ENCODE measurements at places on chromosomes 5 and 9.

DNA sequence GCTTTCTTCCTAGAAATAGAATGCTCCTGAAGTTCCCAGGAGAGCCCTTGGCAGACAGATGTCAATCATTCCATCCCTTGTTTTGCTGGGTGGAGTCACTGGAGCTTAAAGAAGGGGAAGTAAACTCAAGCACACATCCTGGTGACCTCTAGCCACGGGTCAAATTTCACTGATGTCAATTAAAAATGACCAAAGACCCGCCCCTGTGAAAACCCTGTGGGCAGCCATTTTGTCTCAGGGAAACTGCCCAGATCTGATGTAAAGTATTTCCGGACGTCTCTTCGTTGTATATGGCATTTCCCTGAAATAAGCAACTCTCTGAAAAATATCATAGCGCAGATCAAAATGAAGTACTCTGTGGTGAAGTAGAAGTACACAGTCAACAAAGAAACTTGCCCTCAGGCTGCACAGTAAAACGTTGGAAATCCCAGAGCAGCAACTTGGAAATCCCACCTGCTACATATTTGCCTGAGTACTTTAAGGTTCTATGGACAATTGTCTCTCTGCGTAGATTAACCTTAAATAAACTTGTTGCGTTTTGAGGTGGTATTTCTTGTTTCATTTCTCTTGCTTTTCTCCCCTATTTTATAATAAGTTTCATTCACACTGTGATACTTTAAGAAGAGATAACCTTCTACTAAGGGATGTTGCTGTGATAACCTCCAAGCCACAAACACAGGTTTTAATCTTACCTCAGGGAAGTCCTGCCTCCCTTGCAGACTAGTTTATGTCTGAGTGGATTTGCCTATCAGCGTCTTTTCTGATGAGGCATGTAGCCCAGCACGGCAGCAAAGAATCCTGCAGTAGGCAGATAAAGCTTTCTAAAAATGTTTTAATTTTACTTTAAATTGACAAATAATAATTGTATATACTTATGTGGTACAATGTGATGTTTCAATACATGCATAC, 60.9 kb upstream of the PIP5K1B start:
- no peak for DNase-seq

DNA sequence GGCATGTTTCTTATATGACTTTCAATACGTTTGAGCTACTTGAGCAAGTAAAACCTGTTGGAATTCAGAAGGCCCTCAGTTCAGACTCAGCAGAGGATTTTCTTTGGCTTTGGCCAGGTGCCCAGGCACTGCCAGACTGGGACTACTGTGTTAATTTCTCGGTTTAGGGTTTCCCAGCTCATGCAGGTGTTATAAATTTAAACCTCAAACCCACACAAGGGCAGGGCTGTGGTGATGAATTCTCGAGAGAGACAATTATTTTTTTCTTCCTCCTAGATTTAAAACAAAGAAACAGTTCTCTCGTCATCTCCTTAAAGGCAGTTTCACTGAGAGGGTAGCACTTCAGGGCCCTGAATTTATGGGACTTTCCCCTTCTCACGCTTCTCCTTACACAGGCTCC, 406.0 kb upstream of the PIK3R1 start:
- no peak for DNase-seq

DNA sequence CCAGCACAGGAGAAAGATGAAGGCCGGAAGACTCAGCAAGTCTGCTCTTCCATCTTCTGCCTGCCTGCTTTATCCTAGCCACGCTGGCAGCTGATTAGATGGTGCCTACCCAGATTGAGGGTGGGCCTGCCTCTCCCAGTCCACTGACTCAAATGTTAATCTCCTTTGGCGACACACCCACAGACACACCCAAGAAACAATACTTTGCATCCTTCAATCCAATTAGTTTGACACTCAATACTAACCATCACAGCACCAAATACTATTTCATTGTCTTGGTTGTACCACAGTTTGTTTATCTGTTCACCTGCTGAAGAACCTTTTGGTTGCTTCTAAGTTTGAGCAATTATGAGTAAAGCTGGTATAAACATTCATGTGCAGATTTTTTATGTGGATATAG, 23.7 kb downstream of the SMIM32 start:
- no peak for DNase-seq

DNA sequence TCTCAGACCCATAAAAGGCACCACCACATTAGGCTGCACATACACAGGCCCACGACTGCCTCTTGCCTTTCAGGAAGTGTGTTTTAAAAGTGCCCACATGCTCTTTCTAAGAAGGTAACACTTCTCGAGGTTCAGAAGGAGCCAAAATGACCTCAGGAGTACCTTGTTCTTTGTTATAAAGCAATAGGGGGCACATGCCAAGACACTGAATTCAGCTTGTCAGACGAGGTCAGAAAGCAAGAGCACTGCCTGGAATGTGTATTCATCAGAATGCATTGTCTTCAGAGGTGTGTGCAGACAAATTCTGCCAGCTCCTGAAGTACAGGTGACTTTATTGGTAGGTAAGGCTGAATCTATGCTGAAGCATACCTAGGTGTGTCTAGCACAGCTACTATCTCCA, 114.5 kb upstream of the IRX1 start:
- no peak for DNase-seq

DNA sequence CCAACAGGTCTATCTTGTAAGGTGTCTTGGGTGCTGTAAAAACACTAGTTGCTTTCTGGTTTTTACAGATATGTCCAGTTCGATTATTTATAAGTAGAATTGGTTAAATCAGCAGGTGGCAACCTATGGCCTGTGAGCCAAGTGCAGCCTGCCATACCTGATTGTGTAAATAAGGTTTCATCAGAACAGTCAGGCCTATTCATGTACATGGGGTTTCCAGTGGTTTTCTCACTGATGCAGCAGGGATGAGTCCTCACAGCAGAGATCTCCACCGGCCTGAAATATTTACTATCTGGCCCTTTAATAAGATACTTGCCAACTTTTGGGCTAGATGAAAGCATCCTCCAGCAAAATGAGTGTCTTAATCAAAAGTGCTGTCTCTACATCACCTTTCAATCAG, 132.9 kb upstream of the ICE1 start:
- no peak for DNase-seq

- DNase-seq, result no peak
These were observed 449 bp upstream of the PCSK5 start for GRCh38 chr9:75889977-75890471.

DNA sequence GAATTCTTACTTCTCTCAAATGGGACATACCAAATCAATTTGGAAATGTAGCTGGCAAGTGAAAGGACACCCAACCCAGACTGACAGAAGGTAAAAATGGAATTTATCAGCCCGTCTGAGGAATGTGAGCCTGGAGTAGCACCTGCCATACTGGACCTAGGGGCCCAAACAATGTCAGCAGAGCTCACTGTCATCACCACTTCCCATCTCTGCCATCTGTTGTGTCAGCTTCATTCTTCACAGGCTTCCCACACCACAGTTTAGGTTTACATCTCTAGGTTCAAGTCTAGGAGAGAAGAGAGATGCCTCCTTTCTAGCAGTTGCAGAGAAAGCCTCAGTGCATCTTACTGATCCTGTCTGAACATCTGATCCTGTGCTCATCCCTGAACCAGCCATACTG, 222.4 kb downstream of the DOCK8 start:
- DNase-seq, result no peak

- no peak for DNase-seq
These were observed 40.2 kb downstream of the RXRA start for GRCh38 chr9:134366223-134367031.

DNA sequence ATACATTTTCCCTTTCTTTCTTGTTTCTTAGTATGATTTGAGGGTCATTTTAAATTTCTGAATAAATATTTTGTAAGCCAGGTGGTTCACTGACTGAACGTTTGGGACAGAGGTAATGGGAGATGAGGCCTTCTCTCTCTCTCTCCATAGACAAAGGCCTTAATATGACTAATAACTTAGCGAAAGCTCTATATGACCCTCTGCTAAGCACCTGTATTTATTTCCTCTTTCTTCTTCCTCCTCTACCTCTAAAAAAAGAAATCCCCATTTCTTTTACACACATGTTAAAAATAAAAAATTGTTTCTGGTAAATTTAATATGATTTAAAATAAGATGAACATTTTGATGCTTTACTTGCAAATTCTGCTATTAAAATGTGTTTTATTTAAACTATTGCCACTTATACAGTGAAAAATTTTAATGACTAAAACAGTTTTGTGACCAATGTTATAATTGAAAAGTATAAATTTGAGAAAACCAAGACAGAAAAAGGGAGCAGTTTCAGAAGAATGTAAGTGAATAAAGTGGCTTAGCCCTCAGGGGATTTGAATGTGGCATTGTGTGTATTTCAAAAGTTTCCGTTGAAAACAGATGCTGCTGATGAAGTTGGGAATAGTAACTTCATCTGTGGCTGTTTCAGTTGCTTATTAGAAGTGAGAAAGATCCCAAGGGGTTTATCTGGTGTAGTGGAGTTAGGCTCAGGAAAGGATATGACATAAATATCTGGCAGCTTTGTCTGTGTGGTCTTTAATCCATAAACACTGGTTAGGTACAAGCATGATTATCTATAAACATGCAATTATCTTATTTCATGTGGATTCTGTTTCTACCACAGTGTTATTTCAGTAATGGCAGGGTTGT, 128.6 kb upstream of the GRHPR start:
- DNase-seq, result no peak

Data from stimulated activated CD8-positive, alpha-beta memory T cell treated with anti-CD3 and anti-CD28 coated beads, Interleukin-4, amount 100 ng/mL, for 4 hours (primary cell).